Tibial nerve (tissue), 4 donors: ENCODE measurements at places on chromosomes 3 and 15.
A peak's percentile ranks its signal among the peaks of the same experiment; 100 is the strongest.

DNA sequence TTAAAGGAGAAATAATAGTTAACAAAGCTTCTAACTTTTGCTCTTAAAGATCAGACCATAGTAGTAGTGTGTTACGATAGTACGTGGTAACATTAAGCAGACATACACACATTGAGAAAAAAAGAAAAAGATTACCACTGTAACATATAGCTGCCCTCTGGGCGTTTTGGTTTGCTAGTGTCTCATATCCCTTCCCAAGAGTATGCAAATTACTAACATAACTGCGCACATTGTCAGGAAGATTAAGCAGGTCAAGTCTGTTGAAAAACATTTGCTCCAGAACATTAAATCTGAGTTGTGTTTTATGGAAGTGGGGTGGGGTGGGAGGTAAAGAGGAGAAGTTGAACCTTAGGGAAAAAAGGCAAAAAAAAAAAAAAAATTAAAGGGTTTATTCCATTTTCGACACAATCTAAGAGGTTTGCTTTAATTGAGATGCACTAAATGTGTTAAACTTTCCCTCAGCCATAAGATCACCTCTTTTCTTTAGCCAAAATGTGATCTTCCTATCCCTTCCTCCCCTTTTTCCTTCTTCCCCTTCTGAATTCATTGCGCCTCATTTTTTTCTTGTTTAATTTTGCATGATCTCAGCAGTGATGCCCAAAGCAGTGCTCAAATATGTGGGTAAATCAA, 1.5 kb upstream of the LRIG1 start:
- no peak for DNase-seq

DNA sequence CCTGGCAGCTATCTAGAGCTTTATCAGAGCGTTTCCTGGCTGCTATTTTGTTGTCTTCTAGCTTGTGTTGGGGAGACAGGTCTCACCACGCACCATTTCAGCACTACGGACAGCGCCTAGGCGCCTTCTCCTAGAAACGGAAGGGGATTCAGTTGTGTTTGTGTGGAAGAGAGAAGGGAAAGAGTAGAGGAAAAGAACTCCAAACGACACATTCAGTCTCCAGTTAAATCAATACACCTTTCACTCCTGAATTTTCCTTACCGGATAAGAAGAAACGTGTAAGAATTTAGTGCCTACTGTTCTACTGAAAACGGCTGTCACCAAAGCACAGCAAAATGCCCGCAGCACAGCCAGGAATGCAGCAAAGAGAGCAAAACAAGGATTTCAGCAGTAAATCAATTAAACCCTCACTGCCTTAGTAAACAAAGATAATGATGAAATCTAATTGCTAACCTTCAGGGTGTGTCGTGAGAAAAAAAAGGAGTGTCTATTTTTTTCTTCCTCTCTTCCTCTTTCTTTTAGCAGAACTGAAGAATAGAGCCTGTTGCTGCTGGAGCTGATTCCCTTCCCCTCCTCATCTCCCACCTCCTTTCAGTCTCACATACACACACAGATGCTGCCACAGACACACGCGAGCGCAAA, 412 bp upstream of the CTXN2 start:
- DNase-seq, result peak; percentile 22

GRCh38 chr3:125055913-125056745, at the start of gene HEG1:
Gene HEG1 (minus strand): TSS chr3:125055997. CDS start chr3:125055890, 107 bp downstream.
- DNase-seq, result peak; percentile 85

DNA sequence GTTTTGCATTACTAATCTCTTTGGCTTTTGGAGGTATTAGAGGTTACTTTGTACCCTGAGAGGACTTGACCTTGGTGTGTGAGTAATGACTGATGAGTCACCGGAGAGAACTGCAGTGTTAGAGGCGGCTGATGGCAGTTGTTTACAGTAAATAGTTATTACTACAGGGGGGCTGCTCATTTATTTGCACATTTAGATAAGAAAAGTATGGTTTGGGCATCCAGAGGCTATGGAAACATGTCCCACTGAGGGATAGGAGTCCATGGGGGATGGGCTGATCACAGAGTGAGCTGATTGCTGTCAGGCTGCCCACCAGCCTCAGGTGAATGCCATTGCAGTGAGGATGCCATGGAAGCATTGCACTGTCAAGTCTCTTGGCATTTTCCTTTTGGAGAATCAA, 17.3 kb upstream of the STAC start:
- DNase-seq, result no peak

- DNase-seq, result no peak
Measured at GRCh38 chr3:168558728-168559411, 463.1 kb upstream of the GOLIM4 start.

- no peak for DNase-seq
Measured at GRCh38 chr3:14324224-14324944, 78.0 kb upstream of the SLC6A6 start.

DNA sequence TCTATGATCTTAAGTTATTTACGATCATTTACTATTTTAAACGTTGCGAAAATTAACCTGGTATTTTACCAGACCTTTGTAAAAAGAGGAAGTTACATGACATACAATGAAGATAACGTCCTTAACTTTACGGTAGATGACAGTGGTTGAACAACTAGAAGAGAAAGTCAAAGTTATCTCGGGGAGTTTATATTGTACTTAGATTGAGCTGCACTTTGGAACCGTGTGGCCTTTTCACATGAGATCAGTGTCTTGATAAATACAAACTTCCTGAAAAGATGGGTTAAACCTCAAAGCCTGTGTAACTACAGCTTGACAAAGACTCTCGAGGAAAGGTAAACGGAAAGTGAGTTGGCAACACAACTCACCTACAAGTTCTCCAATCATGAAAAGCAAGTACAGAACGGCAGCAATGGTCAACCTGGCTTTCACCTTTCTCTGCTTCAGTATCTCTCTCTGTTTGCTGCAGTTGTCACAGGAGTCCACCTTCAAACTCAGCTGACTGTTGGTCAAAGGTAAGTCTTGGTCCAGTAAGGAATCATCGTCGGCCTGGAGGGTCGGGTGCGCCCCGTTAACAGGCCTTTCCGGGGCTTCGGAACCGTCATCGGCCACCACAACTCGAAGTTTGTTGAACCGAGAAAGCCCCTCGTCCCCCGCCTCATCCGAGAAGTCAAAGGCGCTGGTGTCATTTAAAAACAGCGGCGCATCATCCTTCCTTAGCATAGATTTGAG, 793 bp downstream of the SLC30A4 start:
- no peak for DNase-seq

DNA sequence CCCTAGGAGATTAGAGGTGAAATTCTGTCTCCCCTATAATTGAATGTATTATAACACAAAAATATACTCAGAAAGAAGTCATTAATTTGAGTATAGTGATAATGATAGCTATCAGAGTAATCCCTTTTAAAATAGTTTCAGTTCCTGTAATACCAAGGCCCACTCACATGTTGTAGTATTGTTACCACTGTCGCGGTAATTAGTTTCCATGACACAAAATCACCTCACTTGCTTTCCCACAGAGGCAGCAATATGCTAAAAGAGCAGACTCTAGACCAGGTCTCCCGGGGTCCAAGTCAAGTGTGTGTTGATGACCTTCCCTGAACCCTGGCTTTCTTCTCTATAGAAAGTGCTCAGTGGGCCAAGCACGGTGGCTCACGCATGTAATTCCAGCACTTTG, 39.5 kb upstream of the NSMCE3 start:
- DNase-seq, result no peak

DNA sequence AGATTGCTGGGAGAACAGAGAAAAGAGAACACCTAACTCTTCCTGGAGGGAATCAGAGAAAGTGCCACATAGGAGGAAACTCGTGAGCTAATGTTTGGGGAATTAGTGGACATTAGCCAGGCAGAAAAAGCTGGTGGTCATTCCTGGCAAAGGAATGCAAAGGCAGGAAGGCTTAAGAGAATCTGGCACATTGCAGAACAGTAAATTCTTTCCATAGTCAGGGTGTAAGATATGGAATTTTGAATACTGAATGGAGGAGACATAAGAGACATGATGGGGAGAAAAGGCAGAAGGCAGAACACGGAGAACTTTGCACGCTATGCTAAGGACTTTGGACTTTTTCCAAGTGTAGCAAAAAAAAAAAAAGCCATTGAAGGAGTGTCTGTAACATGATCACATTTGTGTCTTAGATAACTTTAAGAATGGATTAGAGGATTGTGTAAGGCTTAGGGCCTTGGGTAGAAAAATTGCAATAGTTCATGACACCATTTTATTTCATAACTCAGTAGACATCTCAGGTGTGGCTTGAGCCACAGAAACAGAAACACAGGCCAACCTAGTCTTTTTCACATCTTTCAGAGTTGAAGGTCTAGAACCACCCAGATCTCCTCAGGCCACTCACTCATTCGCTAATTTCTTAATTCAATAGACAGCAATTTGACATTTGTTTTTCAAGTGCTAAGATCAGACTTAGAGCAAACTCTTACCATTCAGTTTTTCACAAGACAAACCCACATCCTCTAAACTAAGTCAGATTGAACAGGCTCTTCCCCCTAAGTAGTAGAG, 31.2 kb upstream of the CCDC80 start:
- DNase-seq, result no peak

DNA sequence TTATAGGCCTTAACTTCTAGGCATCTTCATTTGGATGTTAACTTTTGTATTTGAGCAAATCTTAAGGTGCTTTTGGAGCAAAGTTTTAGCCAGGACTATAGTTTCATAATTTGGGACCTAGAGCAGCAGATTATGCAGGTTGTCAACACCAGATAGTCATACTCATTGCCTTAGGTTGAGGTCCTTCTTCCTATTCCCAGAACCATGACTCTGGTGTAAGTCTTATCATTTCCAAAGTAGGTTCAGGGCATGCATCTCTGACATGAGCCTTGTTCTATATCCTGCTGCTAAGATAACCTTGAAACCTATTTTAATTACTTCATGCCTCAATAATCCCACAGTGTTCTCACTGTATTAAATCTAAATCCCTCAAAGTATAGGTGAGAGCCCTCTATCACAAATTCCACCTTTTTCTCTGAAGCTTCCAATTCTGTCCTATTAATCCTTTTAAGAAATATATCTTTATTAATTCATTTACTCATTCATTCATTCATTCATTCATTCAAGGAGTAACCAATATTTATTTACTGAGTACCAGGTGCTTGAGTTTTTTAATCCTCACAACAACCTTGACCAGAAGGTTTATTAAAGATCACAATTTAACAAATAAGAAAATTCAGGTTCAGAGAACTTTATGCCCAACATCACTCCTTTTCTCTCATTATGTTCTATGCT, 2.7 kb upstream of the FNDC3B start:
- DNase-seq, result no peak

GRCh38 chr15:70588613-70589012, 174.7 kb downstream of the UACA start:
- DNase-seq, result no peak

DNA sequence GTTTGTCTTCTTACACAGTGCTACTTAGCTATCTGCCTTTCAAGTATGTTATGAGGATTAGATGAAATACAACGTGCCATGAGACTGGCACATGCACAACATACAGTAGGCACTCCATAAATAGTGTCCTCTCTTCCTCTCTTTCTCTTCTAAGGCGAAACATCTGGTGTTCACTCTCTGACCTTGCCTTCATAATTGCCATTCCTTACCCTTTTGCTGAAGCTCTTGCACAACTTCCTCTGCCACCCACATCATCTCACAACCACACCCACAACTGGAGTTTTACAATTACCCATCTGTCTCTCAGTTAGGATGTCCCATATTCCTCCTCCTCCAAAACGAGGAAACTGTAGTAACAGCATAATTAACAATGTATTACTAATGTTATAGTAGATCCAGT, 26.4 kb upstream of the ACP3 start:
- no peak for DNase-seq

DNA sequence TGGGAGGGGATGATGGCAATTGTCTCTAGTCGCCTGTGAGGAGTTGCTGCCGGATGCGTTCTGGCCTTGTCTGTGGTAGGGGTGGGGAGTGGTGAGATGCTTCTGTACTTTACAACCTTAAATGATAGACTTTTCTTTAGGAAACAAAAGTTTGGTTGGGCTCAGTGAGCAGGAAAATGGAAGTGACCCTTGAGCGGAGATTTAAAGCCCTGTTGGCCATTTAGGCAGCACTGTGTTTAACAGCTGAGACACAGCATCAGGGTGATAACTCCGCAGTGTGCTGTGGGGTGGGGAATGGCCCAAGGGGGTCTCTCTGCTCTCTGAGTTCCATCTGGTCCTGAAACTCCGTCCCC, 36.6 kb downstream of the SPSB4 start:
- no peak for DNase-seq

- DNase-seq, result no peak
Measured at GRCh38 chr3:101617478-101617877, 43.5 kb downstream of the PCNP start.

- no peak for DNase-seq
Measured at GRCh38 chr3:124413393-124413792, 316.9 kb upstream of the UMPS start.

DNA sequence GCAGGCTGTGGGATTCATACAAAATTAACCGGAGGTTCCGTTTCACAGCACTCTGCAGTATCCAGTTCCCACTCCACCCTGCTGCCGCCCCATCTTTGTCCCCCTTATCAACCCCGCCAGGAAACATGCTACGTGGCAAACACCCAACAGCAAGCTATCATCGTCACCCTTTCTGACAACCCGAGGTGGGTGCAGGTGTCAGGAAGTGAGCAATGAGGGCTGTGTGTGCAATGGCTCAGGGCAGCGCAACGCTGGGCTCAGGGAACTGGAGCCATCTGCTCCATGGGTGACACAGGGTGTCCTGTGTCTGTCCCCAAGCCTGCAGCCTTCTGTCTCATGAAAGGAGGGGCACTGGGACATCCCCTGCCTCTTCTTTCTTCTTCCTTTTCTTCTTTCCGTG, 60.9 kb downstream of the ATP2B2 start:
- DNase-seq, result no peak

DNA sequence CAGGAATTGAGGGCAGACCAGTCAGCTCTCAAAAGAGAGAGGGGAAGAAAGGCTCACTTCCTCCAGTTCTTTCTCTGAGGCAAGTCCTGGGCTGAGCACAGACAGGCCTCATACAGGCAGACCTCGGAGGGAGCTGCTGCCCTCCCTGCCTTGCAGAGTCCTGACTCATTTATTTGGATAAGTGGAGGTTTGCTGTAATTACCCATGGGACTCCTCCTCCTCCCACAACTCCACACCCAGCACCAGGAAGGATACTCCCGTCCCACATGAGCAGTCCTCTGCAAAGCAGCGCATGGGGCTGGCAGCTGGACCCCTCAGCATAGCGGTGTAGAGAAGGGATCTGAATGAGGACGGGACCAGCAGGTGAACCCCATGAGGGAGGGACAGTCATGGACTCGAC, 13.4 kb upstream of the SCN10A start:
- DNase-seq, result no peak

- DNase-seq, result no peak
Measured at GRCh38 chr15:45674677-45675076, 39.8 kb downstream of the SQOR start.

DNA sequence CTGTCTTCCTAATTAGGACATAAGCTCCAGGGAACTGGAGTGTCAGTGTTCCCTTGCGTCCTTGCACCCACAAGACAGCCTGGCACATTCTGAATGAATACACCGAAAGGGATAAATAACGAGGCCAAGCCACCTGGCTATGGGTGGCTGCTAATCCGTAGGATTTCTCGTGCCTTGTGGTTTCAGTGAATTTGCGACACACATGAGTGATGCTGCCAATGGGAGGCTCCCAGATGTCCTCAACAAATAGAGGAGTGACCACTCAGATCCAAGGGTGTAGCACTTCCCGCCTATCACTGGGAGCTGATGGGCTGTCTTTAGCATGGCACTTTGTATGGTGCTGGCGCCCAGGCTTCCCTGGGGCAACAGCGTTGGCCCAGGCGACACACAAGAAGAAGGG, 43.4 kb downstream of the APBA2 start:
- no peak for DNase-seq
